ENCODE measurements at places on chromosomes 5 and 9.
A peak's percentile ranks its signal among the peaks of the same experiment; 100 is the strongest.

DNA sequence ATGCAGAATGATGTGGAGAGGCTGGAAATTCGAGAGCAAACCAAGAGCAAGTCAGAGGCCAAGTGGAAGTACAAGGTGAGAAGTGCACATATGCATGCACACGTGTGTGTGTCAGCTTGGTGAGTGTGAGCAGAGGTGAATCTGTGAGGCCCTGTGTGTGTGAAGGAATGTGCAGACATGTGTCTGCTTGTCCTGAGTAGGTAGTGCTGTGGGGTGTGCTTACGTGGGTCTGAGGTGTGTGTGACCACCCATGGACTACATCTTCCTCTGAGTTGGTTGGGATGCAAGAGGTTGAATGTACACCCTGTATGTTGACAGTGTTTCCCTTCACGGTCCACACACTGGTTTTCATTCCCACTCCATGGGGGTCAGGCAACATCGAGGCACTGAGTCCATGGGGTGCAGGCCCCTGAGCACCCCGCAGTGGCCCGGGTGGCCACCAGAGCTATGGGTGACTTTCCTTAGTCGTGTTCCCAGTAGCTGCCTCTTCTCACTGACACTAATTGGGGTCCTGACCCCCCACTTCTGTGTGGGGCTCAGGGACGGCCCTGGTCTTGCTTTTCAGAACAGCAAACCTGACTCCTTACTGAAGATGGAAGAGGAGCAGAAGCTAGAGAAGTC is 86.7 kb downstream of the PHF2 start:
- no peak for DNase-seq

DNA sequence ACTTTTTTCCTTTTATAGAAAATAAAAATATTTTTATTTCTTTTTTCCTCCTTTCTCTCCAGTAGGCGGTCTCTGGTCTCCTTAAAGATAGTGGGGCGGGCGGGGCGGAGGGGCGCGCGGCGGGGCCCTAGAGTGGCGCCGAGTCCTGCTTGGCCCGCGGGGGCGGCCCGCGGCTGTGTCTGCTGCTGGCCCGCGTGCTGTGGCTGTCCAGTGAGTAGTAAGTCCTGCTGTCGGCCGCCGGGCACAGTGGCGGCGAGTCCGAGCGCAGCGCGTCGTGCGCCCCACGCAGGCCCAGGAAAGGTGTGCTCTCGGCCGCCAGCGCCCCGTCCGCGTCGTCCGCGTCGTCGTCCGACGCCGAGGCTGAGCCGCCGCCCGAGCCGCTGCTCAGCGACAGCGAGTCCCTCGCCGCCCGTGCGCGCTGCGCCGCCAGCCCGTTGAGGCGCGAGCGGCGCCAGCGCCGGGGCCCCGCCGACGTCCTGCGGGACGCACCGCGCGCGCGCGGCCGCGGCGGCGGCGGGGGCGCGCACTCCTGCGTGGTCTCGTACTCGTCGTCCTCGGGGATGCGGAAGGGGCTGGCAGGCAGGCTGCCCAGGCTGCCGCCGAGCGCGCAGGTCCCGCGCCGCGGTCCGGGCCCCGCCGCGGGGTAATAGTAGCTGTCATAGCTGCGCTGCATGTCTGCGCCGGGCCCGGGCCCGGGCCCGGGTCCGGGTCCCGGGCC is 52.3 kb downstream of the PSD2 start:
- peak; percentile 30 for DNase-seq

DNA sequence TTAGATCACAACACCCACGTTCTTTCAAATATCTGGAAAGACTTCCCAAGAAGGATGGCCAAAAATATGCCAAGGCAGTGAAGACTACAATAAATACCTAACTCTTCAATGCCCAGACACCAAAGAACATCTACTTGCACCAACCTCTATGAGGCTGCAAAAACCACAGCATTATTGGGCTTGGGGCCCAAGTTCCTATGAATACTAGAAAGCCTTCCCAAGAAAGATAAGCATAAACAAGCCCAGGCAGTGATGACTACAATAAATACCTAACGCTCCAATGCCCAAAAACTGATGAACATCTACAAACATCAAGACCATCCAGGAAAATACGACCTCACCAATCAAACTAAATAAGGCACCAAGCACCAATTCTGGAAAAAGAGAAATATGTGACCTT is 41.3 kb downstream of the AP3B1 start:
- no peak for DNase-seq

DNA sequence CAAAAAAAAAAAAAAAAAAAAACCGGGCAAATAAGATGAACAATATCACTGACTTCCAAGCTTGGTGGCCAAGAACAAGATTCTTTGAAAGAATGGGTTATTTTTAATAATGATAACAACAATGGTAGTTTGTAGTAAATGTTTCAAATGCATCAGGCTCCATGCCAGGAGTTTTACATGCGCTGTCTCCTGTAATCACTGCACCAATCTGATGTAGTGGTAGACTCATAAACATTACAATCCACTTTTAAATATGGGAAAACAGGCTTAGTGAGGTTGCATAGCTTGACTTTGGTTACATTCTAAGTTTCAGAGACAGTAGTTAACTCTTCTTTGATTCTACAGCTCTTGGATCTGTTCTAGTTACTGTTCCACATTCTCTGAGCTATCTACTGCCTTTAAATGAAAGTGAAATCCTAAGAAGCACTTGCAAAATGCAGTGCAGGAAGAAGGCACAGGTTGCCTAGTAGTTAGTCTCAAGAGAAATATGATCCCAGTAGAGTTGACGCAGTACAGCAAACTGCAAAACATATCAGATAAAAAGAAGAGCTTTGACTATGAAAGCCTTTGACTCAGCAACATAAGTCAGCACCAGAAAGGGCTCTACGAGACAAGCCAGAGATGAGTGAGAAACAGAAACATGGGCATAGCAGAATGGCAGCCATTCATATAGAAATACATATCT is 62.1 kb downstream of the PDE4D start:
- DNase-seq, result no peak

- no peak for DNase-seq
Measured at GRCh38 chr5:64978546-64978945, 209.8 kb downstream of the CWC27 start.

- DNase-seq, result no peak
Measured at GRCh38 chr5:180101451-180102105, 30.0 kb upstream of the RNF130 start.

DNA sequence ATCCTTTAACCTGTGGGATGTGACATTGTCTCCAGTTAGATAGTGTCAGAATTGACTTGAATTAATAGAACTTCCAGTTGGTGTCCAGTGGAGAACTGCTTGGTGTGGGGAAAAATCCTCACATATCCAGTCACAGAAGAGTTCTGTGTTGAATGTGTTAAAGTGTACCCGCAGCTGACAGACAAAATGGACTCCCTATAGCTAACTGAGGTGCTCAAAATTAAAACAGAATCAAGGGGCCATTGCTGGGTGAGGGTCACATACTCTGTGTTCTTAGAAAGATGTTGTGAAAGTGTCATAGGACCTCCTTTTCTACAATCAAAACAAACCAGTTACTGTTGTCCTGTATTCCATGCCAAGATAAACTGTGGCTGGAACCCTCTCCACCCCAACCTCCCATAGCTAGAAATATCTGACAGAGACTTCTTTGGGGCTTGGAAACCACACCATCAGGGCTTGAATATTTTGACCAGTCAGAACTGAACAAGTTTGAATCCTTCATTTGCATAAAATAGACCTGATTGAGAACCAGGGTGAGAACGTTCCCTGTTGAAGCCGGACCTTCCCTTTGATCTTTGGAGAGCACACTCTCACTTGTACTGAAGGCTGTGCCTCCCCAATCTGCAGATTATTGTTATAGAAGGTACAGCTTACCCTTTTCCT is 164.0 kb upstream of the ZNF608 start:
- no peak for DNase-seq

DNA sequence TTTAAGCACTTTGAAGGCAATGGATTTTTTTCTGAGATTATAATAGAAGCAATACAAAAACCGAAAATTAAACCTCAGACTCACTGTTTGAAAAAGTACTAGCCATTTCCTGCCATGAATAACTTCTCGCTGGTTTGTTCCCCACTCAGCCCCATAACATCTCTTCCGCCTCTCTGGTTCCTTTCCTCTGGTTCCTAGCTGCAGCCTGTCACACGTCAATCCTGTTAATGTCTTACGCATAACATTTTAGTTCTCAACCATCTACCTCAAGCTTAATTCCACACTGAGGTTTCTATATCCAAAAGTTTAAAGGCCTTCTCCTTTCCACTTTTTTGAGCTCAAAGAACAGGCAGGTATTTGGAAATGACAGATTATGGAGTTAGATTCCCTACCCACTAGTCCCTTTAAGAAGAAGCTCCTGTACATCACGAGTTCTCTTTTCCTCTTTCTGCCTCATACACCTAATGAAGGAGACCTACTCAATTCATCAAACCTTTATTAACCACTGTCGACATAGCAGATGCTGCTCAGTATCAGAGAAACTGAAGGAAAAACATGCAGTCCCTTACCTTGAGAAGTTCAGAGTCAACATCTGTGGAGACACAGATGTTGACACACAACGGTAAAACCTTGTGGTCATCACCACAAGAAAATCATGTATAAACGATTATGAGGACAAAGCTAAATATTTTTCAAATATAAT is 243.0 kb upstream of the PTGER4 start:
- DNase-seq, result no peak

- peak; percentile 5 for DNase-seq
Measured at GRCh38 chr5:73796164-73797131, 170.5 kb downstream of the ARHGEF28 start.

- no peak for DNase-seq
Measured at GRCh38 chr9:76525196-76525595, 66.2 kb downstream of the GCNT1 start.

- DNase-seq, result no peak
Measured at GRCh38 chr5:107322936-107323335, 347.8 kb downstream of the EFNA5 start.

DNA sequence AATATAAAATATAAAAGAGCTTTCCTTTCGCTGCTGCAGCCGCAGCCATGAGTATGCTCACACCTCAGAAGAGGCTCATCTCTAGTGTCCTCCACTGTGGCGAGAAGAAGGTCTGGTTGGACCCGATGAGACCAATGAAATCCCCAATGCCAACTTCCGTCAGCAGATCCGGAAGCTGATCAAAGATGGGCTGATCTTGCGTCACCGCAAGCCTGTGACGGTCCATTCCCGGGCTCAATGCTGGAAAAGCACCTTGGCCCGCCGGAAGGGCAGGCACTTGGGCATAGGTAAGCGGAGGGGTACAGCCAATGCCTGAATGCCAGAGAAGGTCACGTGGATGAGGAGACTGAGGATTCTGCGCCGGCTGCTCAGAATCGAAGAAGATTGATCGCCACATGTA is 12.6 kb upstream of the PRDM12 start:
- DNase-seq, result no peak

DNA sequence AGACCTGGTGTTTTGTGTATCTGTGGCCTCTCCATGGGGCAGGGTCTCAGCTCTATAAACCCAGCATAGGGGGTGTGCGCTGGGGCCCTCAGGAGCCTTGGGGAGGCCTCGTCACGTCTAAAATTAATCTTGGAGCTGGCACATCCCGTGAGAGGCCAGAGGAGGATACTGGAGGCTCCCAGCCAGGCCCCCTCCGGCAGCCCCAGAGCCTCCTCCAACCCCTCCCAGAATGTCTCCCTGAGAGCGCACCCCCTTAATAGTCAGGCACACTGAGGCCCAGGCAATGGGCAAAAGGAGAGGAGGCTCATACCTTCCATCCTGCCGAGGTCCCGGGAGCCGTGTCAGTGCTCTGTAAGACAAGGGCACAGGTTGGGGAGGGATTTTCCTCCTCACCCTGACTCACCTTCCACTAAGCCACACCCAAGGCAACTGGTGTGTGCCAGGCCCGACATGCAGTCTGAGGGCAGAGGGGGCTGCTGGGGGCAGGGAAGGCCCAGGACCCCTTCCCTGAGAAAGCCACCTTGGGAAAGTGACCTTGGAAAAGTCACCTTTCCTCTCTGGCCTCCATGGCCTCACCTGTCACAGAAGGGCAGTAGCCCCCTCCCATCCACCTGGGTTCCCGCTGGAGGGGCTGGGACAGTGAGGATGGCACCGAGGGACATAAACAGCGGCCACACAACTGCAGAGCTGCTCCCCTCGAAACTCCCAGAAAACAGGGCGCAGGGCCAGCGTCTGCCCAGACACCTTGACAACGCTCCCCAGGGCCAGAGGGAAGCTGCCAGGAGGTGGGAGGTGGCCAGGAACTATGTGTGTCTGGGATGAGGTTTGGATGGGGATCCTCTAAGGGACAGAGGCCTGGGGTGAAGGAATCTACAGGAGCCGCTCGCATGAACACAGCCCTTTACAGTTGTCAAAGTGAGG is 2.9 kb downstream of the AK1 start:
- DNase-seq, result no peak

DNA sequence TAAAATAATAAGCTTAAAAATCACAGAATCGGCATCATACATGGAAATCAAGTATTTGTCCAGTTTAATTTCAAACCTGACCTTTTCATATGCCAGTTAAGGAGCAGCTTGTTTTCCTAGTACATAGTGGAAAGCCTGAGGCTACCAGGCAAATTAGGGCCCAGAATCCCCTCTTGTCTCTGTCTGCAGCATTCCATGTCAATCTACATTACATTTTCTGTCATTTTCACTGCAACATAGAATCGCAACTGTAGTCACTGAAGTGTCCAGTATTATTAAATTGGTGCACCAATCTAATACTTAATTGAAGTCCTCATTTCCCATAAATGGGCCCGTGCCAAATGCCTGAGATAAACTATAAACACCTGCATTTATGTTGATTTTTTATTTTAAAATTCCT is 1352.2 kb upstream of the ACO1 start:
- DNase-seq, result no peak

DNA sequence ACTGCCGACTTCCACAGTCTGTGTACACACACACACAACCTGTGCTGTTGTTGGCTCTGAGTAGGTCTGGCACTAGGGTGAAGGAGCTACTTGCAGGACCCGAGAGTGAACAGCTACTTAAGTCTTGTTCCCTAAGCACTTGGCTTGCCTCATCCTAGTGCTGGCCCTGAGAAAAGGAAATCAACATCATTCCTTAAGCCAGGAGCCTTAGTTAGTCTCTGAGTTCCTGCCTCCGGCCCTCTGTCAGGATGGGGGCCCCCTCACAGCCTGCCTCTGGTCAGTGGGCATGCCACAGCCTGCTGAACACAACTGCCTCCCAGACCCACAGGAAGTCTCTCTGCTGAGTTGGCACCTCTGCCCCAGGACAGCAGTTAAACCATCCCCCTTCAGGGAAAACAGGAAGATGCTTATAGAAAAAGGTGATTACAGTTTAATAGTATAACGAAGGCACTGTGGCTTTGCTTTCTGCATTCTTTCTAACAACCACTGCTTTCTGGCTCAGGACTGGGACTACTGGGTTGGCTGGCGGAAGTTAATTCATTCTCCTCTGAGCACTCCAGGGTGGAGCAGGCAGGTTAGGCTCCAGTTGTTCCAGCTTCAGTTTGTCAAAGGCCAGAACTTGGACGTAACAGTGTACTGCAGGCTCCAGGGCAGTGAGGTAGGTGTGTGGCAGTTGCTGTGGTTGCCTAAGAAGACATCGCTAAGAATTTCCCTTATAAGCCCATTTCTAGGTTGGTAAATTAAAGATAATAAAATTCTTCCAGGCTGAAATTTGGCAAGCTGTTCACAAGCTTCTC is 2.8 kb downstream of the MAMDC2 start:
- no peak for DNase-seq

GRCh38 chr5:16588434-16589214 is 28.2 kb downstream of the RETREG1 start:
- no peak for DNase-seq

- no peak for DNase-seq
Measured at GRCh38 chr9:96449523-96449844, 485 bp upstream of the HABP4 start.

- no peak for DNase-seq
Measured at GRCh38 chr5:139707445-139708003, 59.4 kb downstream of the CXXC5 start.

GRCh38 chr9:106755736-106756135 is 107.2 kb upstream of the ZNF462 start:
- no peak for DNase-seq
